ENCODE measurements at places on chromosomes 2 and 18. TPM values are rescaled to one million over a fixed set of nuclear protein-coding genes. Genes with fewer than 3 reads are reported as not detected.

DNA sequence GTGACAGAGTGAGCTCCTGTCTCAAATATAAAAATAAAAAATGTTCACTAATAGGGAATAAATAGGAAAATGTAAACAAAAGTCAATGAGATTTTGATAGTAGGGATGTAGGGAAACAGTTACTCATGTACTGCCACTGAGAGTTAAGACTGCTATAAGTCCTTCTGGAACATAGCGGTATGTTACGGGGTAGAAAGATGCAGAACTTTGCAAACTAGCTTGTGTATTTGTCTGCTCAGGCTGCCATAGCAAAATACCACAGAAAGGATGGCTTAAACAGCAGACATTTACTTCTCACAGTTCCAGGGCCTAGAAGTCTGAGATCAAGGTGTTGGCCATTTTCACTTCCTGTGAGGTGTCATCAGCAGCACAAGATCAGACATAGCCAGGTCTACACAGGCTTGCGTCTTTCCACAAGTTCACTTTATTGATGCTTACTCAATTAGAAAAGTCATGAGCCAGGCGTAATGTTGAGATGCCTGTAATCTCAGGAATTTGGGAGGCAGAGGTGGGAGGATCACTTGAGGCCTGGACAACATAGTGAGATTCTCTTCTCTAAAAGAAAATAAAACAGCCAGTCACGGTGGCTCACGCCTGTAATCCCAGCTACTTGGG, 8.8 kb downstream of the TXNDC2 start:
- DNase-seq, result no peak

GRCh38 chr18:30469091-30469490, 573.5 kb downstream of the DSC3 start:
- no peak for DNase-seq

DNA sequence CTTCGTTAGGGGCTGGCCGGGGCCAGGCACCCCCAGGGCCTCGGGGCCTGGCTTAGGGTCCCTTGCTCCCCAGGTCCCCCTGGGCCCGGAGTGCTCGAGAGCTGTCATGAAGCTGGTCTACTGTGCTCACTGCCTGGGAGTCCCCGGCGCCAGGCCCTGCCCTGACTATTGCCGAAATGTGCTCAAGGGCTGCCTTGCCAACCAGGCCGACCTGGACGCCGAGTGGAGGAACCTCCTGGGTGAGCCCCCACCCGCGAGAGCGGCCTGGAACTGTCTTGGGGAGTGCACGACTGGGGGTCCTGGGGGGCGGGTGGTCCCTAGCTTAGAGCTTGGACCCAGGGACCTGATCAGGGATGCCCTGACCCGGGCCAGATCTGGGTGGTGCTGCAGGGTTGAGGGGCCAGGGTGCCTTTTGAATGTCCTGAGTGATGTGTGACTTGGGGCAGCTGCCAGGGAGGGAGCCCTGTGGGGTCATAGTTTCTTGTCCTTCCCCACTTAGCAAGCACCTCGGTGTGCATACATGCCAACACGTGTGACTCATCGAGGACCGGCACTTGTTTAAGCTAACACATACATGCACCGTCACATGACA, 27.9 kb downstream of the GPC1 start:
- DNase-seq, result no peak

- no peak for DNase-seq
Measured at GRCh38 chr18:32287873-32288272, 98.0 kb downstream of the MEP1B start.

- DNase-seq, result peak; percentile 58
Measured at GRCh38 chr2:84970868-84971509, at the start of gene KCMF1. TSS of gene KCMF1 (plus strand) at chr2:84971161. CDS start at chr2:84971452, 291 bp downstream.

DNA sequence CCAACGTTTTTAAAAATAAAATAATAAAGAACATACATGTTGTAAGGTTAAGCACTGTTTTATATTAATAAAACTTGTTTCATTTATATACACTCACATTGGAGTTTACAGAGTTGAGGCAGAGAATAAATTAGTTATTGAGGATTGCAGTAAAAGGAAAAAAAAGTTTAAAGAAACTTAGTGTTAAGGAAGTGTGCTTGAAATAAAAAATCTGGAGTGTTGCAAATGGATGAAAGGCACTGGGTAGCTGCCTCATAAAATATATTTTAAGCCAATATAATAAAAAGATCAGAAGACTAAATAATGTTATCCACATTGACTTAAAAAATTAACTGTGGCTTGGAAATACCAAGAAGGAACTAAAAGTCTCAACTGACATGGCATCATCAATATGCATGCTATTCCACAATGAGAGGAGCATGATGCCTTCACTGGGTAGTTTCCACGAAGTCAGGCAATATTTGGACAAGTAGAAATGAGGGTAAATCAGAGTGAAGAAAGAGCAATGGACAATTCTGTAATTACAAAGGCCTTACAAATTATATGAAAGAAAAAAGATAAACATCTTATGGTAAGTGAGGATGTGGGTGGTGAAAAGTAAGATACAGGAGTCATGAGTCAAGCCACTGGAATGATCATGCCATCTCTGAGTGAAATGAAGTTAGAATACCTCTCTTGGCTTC, 2.5 kb downstream of the GALNT3 start:
- DNase-seq, result peak; percentile 41

DNA sequence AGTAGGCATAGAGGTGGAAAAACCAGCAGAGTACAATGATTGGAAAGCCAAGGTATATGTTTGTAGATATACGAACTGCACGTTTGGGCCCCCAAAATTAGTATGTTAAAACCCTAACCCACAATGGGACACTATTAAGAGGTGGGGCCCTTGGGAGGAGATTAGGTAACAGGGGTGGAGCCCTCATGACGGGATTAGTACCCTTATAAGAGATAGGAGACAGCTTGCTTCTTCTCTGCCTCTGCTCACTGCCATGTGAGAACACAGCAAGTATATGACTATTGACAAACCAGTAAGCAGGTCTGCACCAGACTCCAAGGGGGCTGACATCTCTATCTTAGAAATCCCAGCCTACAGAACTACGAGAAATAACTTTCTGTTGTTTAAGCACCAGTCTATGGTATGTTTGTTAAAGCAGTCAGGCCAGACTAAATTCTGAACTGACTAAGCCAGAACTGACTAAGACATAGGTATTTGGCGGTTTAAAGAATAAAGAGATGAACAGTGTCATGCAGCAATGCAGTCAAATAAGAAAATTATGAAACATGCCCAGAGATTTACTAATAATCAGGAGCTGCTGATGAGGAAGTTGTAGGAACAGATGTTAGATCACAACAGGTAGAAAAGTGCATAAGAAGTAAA, 182.9 kb downstream of the DYM start:
- no peak for DNase-seq

- DNase-seq, result no peak
Measured at GRCh38 chr2:178256382-178257042, 62.2 kb downstream of the OSBPL6 start.

- DNase-seq, result no peak
Measured at GRCh38 chr2:82169379-82169778, 1864.8 kb upstream of the LRRTM1 start.

- DNase-seq, result no peak
Measured at GRCh38 chr2:60361498-60361897, 192.0 kb downstream of the BCL11A start.

DNA sequence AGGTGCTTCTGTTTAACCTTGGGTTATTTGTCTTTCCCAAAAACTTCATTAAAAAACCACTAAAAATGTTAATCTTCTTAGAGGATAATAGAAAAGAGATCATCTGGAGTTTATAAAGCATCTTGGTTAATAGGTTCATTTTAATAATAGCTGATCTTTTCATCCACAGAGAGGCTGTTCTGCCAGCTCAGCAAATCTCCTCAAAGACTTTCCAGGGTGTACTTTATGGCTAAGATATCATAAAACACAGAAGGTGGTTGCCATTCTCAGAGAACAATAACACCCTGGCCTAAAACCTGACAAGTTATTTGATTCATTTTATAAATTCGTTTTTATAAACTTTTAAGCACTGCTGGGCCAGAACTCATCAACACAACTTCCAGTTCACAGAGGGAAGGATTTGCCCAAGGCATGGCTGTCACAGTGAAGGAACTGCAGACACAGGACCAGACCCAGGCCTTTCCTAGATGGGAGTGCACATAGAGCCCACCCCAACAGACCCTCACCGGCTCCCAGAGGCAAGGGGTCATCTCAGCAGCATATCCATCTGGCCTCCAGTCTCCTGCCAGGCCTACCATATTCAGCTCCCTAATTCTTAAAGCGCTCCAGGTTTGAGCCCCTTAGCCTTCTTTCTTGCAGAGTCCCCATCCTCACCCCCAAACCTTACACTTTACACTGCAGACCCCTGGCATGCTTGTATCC, 203.4 kb upstream of the RAB6C start:
- no peak for DNase-seq

DNA sequence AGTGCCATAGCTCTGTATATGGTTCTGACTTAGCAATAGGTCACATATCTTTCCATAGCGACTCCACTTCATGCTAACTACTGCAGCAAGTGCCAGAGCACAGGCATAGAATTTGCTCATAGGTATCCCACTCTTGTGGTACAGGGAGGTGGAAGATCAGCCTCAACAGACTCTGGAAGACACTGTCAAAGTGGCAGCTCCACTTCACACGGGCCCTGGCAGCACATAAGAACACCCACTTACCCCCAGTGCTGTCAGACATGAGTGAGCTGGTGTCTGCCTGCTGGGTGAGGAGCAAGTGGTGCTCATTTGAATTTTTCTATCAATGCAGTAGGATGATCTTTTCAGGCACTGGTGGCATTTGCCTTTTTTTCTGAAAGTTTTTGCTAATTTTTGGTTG, 48.6 kb downstream of the BCL2L11 start:
- no peak for DNase-seq

DNA sequence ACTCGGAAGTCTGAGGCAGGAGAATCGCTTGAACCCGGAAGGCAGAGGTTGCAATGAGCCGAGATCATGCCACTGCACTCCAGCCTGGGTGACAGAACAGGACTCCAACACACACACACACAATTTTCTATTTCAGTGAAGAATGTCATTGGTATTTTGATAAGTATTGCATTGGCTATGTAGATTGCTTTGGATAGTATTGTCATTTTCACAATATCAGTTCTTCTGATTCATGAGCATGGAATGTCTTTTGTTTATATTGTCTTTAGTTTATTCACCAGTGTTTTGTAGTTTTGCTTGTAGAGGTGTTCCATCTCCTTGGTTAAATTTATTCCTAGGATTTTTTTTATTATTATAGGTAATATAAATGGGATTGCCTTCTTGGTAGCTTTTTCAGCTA, 693.4 kb upstream of the SYT4 start:
- no peak for DNase-seq

GRCh38 chr18:24534271-24534670, 73.8 kb downstream of the HRH4 start:
- DNase-seq, result no peak

GRCh38 chr18:9965711-9966624, 52.2 kb downstream of the VAPA start:
- DNase-seq, result no peak

DNA sequence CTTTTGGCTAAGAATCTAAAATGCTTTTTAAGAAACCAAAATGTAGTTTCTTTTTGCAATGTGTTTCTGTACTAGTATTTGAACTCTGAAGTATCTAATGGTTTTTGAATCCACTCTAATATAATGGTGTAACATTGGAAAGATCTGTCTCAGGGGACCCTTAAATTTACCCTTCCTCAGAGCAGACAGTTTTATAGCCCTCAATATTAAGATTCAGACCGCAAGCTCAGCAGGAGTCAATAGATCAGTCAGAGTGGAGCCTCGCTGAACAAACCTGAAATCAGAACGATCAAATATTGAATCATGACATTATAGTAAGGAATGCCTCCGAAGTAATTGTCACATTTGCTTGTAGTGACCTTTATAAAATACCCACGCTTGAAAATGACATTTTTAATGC, 18.3 kb downstream of the SGPP2 start:
- no peak for DNase-seq

GRCh38 chr2:112692495-112692911, 28.3 kb upstream of the NT5DC4 start:
- DNase-seq, result no peak

GRCh38 chr2:238669046-238669445, 178.8 kb upstream of the TWIST2 start:
- no peak for DNase-seq

GRCh38 chr2:209496586-209496982, 72.7 kb downstream of the MAP2 start:
- DNase-seq, result no peak

- peak; percentile 47 for DNase-seq
Measured at GRCh38 chr18:26307161-26307773, 81.0 kb downstream of the TAF4B start.

DNA sequence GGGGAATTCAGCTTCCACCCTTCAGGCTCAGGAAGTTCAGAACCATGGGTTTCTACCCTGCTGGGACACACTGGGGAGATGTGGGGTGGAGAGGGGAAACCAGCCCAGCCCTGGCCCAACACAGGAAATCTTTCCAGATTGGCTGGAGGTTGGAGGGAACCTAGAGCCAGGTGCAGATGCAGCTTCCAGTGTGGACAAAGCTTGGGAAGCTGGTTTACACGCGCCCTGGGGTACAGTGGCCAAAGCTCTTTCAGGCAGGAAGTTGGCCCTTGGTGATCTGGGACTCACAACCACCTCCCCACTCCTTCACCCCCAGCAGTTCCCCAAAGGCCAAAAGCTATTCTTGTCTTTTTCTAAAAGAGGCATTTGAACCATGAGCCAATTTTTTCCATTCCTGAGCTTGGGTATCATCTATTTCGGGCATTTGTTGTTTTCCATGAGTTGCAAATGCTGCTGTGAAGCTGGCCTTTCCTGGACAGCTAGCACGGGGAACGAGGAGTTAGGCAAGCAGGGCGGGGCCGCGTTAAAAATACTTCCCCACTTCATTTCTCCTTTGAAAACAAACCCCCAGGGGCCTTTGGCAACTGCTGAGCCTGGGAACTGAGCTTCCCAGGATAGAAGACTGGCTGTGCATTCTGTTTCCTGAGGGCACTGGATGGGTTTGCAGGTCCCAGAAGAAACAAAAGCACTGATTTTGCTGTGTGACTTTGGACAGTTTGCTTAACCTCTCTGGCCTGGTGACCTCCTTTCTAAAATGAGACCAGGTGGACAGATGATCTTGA, 3.1 kb upstream of the ARID5A start:
- DNase-seq, result no peak

The CTNNA2 gene
- polyA plus RNA-seq, result 0.15 TPM

The GALNT3 gene
- polyA plus RNA-seq, result 33.4 TPM

The SCN7A gene
- polyA plus RNA-seq, result 99.0 TPM

The RGPD3 gene
- 0.35 TPM for polyA plus RNA-seq

The GBX2 gene
- polyA plus RNA-seq, result not detected

The SPTBN1 gene
- polyA plus RNA-seq, result 413 TPM

The MEP1B gene
- polyA plus RNA-seq, result 0.46 TPM

The SLC39A10 gene
- polyA plus RNA-seq, result 51.3 TPM
